ENCODE measurements at places on chromosomes 7 and 10.

- DNase-seq, result no peak
Measured at GRCh38 chr7:27299861-27300260, 57.3 kb downstream of the EVX1 start.

GRCh38 chr7:137454767-137455166 is 111.2 kb upstream of the PTN start:
- DNase-seq, result peak; percentile 83

- DNase-seq, result no peak
Measured at GRCh38 chr7:77747178-77747577, 50.9 kb downstream of the RSBN1L start.

- peak; percentile 76 for DNase-seq
Measured at GRCh38 chr7:23332910-23333612, 33.9 kb downstream of the MALSU1 start.

GRCh38 chr7:153190452-153190851 is 430.9 kb downstream of the ACTR3B start:
- DNase-seq, result no peak

- no peak for DNase-seq
Measured at GRCh38 chr10:102610441-102610887, 33.8 kb upstream of the TRIM8 start.

DNA sequence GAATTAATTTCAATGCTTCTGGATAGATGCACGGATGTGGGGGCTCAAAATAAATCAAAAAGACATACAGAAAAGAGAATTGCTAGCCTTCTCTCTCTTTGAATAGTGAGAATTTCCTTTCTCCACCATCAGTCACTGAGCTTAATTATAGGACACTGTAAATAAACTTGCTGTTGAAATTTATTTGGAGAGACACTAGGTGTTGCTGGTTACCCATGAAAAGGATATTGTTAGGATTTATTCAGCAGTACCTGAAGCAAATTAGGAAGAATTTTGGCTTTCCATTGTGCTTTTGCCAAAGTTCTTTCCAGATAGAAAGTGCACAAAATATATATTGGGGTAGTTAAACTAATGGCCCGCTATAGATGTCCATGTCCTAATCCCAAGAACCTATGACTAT is 27.6 kb downstream of the GCC1 start:
- DNase-seq, result peak; percentile 15

DNA sequence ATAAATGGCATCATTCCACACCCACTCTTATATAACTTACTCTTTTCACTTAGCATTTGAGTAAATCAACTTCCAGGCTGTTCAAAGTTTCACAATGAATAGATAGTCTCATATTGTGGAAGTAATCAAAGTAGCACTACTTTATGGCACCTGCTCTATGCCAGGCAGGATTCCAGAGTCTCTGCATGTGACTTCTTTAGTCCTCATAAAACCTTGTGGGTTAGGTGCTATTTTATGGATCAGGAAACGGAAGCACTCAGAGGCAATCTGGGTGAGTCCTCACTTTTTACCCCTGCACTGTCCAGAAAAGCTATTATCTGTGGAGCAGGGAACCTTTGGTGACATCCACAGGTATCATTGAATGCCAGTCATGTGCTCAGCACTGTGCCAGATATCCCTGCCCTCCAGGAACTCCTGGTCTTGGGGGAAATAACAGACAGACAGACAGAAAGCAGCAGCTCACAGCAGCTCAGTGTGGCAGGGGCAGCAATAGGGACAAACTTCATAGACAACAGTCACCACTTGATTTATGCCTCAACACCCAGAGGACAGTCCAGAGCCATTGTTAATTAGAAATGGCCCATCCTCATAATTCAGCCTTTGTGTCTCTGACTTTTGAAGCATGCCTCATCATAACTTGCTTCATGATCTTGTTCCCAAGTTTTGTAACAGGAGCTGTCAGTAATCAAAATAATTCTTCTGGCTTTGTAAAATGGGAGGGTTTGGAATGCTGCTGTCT is 160.6 kb downstream of the SEC23IP start:
- no peak for DNase-seq

- no peak for DNase-seq
Measured at GRCh38 chr7:89073776-89074175, 278.2 kb upstream of the TEX47 start.

DNA sequence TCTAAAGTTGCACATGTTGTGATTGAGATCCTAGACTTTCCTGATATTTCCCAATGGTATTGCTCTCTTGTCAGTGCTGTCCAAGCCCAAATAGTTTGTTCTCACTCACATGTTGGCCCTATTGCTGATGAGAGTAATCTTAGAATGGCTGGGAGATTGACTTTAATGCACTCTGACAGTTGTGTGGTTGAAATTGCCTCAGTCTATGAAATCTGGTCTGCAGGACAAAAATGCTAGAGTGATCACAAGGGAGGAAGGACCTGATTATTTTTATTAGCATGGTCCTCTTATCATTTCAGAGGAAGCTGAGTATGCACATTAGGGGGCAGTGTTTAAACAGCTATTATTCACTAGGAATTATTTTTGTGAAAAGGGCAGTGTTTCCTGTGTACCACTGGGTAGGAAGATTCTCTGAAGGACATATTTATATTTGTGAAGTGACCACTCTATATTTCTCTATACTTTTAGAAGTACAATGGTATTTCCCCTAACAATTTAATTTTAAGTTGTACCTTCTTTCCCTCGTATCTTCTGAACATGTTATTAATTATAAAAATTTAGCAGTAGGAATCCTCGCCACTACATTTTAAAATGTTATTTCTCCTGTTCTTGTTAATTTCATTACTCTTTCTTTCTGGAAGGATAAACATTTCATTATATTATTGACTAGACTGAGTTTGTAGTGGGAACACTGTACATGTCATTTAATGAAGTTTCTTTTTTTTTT is 64.4 kb downstream of the SUGCT start:
- peak; percentile 90 for DNase-seq

DNA sequence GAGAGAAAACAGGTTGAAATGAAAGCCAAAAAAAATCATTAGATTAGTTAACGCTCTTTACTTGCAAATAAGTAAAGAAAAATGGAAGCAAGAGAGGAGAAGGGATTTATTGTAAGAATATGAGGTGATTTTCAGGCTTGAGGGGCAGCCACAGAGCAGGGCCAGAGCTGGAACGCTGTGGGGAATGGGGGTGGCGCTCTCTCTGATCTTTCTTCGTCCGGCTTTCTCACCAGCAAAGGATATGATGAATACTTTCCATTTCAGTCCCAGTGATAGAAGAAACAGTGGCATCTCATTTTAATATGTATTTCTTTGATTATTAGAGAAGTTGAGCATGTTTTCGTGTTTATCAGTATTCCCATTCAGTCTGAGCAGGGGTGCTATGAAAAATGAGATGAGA is 112.2 kb downstream of the SKIDA1 start:
- DNase-seq, result no peak

- no peak for DNase-seq
Measured at GRCh38 chr10:104391150-104391968, 37.7 kb downstream of the CFAP58 start.

GRCh38 chr7:54543051-54543488 is 895 bp downstream of the VSTM2A start:
- peak; percentile 18 for DNase-seq

DNA sequence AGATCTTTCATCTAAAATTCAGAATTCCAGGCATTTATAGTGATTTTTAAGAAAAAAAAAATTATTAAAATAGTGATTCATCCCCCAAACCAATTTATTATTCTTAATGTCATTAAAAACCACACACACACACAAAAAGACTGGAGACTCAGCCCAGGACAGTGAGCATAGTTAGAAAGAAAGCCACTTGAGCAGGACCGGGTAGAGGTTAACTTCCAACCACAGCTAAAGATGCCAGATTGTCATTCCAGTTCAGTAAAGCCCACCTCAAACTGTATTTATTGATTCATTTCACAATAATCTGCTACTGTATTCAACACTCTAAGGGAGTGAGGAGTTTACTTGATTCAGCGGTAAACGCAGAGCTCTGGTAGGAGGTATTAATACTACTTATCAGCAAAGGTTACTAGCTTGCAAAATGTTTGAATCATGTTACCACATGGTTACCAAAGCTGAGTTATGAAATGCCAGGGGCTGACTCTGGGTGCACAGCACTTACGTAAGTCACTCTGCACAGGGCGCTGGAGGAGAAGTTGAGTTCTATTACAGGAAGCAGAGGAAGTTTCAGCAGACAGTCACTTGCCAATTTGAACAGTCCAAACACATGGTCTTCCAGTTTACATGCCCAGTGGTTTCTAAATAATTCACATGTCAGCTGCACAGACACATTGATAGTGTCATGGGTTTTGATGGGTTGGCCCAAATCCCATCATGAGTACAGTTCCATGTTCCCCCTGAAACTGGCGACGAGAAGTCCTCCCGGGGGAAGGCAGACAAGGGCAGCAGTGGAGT is 64.6 kb downstream of the KLF6 start:
- peak; percentile 93 for DNase-seq

DNA sequence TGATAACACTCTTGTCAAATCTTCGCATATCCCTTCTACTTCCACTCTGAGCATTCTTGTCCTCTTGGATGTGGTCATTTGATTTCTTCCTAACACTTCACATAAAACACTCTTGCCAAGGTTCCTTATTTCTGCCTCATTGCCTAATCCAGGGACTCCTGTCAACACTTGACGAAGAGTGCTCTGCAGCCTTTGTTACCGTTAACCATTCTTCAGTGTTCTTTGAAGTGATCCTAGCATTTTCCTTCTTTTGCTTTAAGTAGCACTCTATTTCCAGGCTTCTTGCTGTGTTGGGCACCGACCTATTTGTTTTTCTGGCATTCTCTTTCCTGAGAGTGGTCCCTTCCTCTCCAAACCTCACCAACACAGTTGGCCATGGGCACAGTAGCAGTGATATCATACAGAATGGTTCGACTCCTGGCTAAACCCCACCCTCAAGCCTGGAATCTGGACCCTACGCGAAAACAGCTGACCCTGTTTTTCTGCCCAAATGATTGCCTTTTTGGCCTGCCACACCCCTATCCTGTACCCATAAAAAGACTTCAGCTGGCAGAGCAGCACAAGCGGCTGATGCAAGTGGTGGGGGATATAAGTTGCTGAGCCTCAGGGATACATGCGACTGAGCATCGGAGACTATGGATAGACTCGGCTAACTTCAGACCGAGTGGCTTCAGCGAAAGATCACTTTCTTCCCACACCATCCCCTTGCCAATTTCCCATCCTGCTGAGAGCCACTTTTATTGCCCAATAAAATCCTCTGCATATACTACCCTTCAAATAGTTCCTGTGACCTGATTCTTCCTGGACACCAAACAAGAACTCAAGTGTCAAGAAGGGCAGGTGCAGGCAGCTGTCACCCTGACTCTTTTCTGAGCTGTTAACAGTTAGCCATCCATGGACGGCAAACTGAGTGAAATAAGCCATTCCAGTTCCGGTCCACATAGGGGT is 820.6 kb downstream of the CCSER2 start:
- DNase-seq, result no peak

GRCh38 chr7:51158211-51158610 is 158.4 kb downstream of the COBL start:
- no peak for DNase-seq

- DNase-seq, result peak; percentile 55
Measured at GRCh38 chr10:105974803-105975456, 1189.6 kb downstream of the SORCS1 start.

DNA sequence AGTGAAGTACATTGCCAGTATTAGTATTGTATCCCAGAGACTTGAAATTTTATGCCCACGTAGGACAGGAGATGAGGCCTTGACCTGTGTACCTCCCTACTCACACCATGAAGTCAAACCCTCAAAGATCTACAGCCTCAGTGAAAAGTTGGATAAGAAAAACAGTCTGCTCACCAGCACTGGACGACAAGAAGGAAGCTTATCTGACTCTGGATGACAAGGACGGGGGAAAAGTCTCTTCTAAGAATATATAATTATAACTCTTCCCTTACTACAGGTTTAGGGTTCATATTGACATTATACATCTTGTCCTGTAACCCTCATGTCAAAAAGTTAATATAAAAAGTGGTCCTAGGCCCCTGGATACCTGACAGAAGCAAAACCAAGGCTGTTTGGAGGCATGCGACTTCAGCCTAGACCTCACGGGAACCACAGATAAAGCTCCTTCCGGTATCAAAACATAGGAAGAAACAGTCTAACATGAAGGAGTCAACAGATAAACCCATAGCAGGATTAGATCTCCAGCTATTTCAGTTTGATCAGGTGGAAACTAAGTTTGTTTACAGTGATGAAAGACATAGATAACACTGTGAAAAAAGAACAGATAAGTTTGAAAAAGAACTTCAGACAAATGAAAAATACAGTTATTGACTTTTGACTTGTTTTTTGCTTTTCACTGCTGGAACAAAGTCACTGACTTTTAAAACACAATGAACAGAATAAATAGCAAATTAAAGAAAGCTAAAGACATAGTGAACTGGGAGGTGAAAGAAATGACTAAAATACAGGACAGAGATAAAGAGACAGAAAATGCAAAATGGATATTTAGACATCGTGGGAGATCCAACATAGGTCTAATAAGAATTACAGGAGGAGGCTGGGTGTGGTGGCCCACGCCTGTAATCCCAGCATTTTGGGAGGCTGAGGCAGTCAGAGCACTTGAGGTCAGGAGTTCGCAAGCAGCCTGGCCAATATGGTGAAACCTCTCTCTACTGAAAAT is 145.9 kb downstream of the PHTF2 start:
- no peak for DNase-seq

DNA sequence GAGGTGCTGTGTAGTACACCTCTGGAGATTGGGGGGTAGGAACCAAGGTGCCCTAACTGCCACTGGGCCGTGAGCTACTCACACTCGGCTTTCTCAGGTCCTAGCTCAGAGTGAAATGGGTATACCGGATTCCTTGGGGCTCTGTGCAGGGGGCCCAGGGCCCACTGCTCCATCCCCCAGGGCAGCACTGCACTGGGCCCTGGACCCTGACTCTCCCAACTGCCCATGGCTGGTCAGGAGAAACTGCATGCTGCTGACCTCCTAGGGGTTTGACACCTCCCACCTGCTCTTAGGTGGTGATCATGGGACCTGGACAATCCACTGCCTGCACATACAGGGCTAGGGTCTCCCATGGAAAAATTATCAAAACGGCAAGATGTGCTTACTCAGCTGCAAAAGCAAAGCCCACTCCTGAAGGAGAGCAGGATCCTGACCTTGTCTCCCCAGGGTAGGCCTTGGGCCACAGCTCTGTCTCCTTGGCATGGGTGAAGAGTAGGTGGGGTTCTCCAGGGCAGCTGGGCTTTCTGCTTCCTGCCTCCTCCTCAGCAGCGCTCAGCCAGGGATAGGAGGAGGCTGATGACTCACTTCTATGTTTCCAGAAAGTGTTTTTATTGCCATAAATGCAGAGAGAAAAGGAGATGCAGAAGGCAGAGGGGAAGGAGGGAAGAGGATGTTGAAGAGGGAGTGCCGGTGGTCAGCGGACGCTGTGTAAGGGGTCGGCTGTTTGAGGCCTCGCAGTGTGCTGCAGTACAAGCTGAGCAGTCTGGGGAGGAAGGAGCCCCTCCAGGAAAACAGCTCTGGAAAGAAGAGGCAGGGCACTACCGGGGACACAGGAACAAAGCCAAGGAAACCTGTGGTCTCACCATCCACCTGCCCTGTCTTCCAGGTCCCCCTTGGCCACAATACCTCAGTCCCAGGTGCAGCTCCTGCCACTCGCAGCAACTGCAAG is 107.8 kb downstream of the ARHGAP22 start:
- peak; percentile 71 for DNase-seq
